ENCODE measurements at places on chromosomes 16 and 17.

GRCh38 chr17:79020631-79021301 is 3.2 kb upstream of the C1QTNF1 start:
- no peak for DNase-seq

GRCh38 chr16:78106686-78107085 is 7.2 kb downstream of the WWOX start:
- DNase-seq: no peak

GRCh38 chr17:65967372-65967771 is 224.6 kb downstream of the CEP112 start:
- no peak for DNase-seq

DNA sequence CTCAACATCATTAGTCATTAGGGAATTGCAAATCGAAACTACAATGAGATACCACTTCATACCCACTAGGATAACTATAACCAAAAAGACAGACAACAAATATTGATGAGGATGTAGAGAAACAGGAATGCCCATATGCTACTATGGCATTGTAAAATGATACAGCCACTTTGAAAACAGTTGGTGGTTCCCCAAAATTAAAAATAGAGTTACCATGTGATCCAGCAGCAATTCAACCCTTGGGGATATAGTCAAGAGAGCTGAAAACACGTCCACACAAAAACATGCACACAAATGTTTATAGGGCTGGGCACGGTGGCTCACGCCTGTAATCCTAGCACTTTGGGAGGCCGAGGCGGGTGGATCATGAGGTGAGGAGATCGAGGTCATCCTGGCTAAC is 10.0 kb upstream of the PECAM1 start:
- no peak for DNase-seq

DNA sequence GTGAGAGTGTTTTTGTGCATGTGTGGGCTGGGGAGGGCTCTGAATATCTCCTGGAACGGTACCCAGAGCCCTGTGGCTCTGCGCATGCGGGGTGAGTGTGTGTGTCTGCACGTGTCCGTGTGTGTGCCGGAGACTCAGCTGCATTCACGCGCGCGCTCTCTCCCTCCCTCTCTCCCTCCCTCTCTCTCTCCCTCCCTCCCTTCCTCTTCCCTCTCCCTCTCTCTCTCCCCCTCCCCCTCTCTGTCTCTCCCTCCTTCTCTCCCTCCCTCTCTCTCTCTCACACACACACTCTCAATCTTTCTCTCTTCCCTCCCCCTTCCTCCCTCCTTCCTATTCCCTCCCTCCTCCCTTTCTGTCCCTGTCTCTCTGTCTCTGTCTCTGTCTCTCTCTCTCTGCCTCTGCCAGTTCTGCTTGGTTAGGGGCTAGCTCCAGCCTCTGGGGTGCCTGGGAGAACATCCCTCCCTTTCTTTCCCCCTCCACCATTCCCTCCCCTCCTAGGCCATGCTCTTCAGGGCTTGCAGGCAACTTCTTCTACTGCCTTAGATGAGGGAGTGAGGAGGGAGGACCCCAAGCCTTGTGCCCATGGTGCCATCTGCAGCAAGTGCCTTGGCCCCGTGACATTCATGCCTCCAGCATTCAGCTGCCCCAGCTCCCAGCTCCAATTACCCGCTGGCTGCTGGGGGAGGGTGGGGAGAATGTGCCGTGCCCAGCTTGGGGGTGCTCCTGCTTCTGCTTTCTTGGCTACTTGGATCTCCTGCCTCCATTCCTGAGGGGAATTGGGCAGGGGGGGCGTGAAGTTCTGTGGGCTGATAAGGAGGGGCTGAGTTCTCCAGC is 6.4 kb downstream of the THRA start:
- DNase-seq: peak; percentile 55

DNA sequence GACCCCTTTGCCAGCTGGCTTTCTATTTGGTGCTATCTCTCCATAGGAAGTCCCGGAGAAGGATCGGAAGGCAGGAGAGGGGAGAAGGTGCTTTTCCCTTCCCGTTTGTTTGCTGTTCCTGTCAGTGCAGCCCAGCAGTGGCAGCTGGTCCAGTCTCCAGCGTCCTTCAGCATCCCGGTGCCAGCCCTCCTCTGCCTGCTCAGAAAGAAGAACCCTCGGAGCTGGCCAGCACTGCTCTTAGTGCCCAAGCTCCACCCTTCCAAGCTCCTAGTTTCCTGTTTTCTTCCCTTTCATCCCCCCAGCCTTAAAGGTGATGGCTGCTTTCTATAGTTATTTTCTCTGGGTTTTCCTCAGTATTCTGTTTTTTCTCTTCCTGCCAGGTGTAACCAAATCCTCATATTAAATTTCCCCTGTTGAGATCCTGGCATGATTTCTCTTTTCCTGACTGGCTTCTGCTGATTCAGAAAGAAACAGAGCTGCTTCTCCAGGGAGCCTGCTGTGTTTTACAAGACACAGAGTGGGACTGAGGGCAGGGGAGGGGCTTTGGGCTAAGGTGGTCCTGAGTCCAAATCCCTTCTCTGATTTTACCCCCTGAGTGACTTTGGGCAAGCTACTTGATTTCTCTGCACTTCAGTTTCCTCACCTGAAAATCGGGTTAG is 186.8 kb downstream of the COPRS start:
- DNase-seq: no peak

GRCh38 chr17:30982855-30983254 is 12.0 kb downstream of the RNF135 start:
- no peak for DNase-seq

- DNase-seq: no peak
Observed at GRCh38 chr16:2925951-2926649, 14.4 kb downstream of the FLYWCH1 start.

GRCh38 chr17:17151055-17151454 is 55.1 kb downstream of the PLD6 start:
- DNase-seq: no peak

GRCh38 chr16:24906199-24906808 is 60.5 kb downstream of the SLC5A11 start:
- DNase-seq: no peak

DNA sequence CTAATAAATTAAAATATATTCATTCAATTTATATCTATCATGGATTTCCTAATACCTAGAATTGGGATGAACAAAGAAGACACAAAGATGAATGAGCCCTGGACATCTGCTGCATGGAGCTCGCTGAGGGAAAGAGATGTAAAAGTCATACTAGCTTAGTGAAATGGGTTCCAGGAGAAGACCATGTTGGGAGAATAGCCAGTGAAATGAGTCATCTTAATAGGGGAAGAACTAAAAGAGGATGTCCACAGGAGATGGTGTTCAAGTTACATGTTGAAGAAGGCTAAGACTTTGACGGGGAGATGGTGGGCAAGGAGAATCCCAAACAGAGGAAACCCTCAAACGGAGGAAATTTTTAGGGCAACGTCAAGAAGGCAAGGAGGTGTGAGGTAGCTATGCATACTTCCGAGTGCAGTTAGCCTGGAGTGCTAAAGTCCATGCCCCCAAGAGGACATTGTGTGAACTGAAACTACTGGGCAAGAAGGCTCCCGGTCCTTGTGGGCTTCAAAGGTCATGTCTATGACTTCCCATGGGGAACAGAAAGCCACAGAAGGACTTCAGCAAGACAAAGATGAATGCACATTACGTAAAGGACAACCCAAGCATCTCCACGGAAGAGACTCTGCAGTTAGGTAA is 220.5 kb upstream of the CDH11 start:
- DNase-seq: no peak

- no peak for DNase-seq
Observed at GRCh38 chr17:51355441-51356410, 95.4 kb downstream of the UTP18 start.

DNA sequence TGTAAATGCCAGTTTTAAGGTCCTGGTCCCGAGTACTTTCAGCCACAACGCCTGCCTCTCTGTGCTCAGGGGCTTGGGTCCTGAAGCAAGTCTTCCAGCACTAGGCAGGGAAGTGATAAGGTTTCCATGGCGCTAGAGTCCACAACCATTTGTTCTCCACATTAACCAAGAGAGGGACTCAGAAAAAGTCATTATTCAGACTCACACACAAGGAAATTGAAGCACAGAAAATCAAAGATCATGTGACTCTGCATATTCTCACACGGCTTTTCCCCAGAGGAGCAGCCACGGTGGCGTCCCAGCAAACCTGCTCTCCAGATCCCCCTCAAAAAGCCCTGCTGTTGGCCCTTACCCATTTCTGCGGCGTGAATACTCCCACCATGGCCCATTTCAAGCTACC is 9.7 kb downstream of the ENPP7 start:
- no peak for DNase-seq

GRCh38 chr17:52024300-52024870 is 134.1 kb downstream of the CA10 start:
- DNase-seq: no peak

DNA sequence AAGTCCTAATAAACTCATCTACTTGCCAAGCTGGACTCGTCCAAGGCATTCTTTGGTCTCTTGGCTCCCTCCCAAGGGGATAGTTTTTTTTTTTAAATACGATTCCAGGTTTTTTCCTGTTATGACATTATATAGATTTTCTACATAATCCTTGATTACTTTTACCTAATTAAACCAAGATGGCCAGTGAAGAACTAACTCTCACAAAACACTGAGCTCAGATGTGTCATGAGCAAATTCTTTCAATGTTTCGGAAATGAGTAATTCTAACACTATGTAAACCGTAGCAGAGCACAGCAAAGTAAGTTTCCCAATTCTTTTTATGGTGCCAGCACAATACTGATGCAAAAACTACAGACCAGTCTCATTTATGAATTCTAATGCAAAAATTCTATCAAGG is 1.8 kb downstream of the ZNF23 start:
- no peak for DNase-seq

DNA sequence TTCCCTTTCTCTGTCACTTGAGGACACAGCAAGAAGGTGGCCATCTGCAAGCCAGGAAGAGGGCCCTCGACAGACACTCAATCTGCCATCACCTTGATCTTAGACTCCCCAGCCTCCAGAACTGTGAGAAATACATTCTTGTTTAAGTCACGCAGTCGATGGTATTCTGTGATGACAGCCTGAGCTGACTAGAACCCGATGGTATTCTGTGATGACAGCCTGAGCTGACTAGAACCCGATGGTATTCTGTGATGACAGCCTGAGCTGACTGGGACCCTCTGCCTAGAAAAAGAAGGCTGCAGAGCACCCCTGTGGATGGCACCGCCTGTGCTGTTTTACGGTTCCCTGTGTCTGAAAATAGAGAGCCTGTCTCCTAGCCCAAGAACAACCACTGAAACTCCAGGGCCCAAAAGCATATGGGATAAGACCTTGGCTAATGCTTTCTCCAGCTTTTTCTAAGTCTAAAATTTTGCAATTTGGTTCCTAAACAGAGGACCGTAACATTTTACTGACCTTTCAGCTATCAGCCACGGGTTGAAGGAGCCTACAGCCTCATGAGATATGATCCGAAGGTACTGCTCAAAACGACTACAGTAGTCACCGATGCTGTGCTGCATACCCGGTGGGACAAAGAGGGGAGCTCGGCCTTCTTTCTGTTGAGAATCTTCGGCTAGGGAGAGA is 33.1 kb upstream of the PITPNM3 start:
- no peak for DNase-seq

GRCh38 chr16:85312642-85313525 is 200.6 kb upstream of the CIBAR2 start:
- no peak for DNase-seq

GRCh38 chr17:78823282-78824046 is 17.1 kb downstream of the USP36 start:
- no peak for DNase-seq

- no peak for DNase-seq
Observed at GRCh38 chr17:70668276-70668937, 499.1 kb downstream of the KCNJ2 start.

GRCh38 chr17:57360266-57360665 is 103.9 kb downstream of the MSI2 start:
- DNase-seq: no peak

- no peak for DNase-seq
Observed at GRCh38 chr16:8594149-8594666, 3.9 kb upstream of the TMEM114 start.

DNA sequence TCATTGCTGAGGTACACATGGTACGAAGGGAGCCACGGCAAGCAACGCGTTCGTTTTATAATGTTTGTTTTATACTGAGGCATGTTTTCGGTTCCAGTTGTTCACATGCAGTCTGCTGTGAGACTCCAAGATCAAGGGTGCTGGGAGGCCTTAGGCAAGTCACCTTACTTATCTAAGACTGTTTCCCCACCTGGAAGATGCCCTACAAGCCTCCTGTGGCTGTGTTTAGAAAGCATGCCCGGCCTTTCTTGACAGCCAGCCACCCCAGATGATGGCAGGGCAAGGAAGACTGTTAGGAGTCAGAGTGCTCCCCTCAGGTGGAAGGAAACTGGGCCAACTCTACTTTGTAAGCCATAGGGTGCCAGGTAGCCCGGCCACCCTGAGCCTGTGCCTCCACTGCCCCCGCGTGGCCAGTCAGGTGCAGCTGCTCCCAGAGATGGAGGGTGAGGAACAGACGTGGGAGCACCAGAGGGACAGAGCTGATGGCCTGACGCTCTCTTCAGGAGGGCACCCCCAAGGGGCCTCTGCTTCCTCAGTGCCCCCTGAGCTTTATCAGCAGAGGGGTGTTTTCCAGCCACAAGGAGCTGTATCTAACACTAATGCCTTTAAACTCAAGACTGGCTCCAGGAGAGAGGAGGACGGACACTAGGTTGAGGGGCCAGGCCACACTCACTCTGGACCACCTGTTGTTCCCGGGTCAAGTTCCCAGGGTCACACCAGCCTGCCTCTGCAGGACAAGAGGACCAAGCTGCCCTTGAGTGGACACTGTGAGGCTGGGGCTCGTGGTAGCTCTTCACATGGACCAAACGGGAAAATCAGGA is 5.4 kb downstream of the NAT9 start:
- peak; percentile 64 for DNase-seq

DNA sequence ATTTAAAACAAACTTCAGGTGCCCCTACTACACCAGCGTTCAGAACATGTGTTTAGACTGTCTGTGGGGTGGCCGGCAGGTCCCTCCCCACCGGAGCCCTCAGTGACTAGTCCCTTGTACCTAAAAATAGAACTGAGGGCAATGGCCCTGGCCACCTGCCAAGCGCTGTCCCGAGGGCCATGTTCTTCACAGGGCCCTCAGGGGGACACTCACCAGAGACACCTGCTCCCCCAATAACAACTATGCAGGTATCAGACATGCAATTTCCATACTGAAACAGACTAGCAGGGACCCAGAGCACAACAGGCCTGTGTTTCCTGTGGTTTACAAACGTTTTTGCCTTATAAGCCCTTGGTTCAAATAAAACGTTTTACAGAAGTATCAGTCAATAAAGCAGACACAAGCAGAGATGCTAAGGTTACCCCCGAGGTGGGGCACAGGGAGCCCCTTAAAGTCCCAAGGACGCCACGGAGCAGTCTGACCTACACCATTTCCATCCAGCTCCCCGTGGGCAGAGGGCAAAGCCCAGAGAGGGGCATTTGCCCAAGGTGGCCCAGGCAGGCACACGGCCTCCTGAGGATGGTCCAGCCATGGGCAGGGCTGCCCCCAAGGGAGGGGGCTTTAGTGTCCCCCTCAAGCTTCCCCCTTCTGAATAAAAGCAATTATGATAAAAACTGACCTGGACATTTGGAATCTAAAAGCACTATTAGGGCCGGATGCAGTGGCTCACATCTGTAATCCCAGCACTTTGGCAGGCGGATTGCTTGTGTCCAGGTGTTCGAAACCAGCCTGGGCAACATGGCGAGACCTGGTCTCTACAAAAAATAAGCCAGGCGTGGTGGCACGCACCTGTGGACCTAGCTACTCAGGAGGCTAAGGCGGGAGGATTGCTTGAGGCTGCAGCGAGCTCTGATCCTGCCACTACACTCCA is 896 bp upstream of the MYLK3 start:
- DNase-seq: no peak
